ENCODE measurements at places on chromosomes 1 and 21. TPM values are rescaled to one million over a fixed set of nuclear protein-coding genes. Genes with fewer than 3 reads are reported as not detected.

DNA sequence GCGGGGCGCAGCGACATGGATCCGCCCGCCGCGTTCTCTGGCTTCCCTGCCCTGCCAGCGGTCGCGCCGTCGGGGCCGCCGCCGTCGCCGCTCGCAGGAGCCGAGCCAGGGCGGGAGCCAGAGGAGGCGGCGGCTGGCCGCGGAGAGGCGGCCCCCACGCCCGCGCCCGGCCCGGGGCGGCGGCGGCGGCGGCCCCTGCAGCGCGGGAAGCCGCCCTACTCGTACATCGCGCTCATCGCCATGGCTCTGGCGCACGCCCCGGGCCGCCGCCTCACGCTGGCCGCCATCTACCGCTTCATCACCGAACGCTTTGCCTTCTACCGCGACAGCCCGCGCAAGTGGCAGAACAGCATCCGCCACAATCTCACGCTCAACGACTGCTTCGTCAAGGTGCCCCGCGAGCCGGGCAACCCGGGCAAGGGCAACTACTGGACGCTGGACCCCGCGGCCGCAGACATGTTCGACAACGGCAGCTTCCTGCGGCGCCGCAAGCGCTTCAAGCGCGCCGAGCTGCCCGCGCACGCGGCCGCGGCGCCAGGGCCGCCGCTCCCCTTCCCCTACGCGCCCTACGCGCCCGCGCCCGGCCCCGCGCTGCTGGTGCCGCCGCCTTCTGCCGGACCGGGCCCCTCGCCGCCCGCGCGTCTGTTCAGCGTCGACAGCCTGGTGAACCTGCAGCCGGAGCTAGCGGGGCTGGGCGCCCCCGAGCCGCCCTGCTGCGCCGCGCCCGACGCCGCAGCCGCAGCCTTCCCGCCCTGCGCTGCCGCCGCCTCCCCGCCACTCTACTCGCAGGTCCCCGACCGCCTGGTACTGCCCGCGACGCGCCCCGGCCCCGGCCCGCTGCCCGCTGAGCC lies 459 bp downstream of the FOXE3 start:
- DNase-seq = peak; percentile 69
- peaks cover 56% of the 10 kb centered on the region for H3K27me3 ChIP-seq
- H3K36me3 ChIP-seq = no peaks in the 10 kb centered on the region
- H3K27ac ChIP-seq = no peak overlapping the region

GRCh38 chr21:35840197-35840799 lies 220.0 kb downstream of the SETD4 start:
- no peaks in the 10 kb centered on the region for H3K4me1 ChIP-seq
- no peak overlapping the region for H3K4me3 ChIP-seq
- no peak overlapping the region for H3K27ac ChIP-seq
- H3K27me3 ChIP-seq = no peaks in the 10 kb centered on the region

Gene HDAC1
- polyA plus RNA-seq = 226 TPM

DNA sequence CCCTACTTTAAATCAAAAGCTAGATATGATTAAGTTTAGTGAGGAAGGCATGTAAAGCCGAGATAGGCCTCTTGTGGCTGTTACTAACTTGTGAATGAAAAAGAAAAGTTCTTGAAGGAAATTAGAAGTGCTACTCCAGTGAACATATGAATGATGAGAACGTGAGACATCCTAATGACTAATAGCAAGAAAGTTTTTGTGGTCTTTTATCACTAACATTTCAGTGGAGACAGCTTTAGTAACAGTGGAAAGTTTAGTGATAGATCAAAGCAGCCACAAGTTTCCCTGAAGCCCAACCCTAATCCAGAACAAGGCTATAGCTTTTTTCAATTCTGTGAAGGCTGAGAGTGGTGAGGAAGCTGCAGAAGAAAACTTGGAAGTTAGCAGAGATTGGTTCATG lies 73.6 kb upstream of the LRRC8B start:
- H3K36me3 ChIP-seq = no peaks in the 10 kb centered on the region
- H3K27ac ChIP-seq = no peak overlapping the region
- no peak for DNase-seq
- peaks cover 2% of the 10 kb centered on the region for H3K4me1 ChIP-seq

DNA sequence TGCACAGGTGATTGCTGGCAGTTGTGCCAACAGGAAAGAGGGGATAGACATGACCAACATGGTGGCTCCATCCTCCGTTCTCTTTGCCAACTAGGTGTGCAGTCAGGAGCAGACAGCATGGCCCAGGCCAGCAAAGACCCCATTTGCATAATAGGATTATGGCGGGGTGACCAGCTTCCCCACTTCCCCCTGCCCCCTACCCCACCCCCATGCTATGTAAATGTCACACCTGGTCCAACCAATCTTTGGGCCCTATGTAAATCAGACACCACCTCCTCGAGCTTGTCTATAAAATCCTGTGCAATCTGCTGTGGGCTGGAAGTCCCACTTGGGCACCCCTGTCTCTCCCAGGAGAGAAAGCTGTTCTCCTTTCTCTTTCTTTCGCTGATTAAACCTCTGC lies 146.0 kb downstream of the SLC30A10 start:
- H3K27me3 ChIP-seq = no peaks in the 10 kb centered on the region
- no peaks in the 10 kb centered on the region for H3K4me1 ChIP-seq
- no peaks in the 10 kb centered on the region for H3K36me3 ChIP-seq
- no peak for DNase-seq

- DNase-seq = no peak
- H3K27ac ChIP-seq = no peak overlapping the region
- H3K27me3 ChIP-seq = no peaks in the 10 kb centered on the region
- no peaks in the 10 kb centered on the region for H3K36me3 ChIP-seq
Observed at GRCh38 chr1:6275826-6276782, 15.2 kb upstream of the GPR153 start.

Gene SH2D5
- polyA plus RNA-seq = 6.5 TPM

GRCh38 chr1:65398083-65398482 lies 22.4 kb upstream of the LEPR start:
- no peaks in the 10 kb centered on the region for H3K4me1 ChIP-seq
- no peaks in the 10 kb centered on the region for H3K27me3 ChIP-seq
- no peak overlapping the region for H3K27ac ChIP-seq
- no peak for DNase-seq

Gene SYCP1
- not detected for polyA plus RNA-seq

DNA sequence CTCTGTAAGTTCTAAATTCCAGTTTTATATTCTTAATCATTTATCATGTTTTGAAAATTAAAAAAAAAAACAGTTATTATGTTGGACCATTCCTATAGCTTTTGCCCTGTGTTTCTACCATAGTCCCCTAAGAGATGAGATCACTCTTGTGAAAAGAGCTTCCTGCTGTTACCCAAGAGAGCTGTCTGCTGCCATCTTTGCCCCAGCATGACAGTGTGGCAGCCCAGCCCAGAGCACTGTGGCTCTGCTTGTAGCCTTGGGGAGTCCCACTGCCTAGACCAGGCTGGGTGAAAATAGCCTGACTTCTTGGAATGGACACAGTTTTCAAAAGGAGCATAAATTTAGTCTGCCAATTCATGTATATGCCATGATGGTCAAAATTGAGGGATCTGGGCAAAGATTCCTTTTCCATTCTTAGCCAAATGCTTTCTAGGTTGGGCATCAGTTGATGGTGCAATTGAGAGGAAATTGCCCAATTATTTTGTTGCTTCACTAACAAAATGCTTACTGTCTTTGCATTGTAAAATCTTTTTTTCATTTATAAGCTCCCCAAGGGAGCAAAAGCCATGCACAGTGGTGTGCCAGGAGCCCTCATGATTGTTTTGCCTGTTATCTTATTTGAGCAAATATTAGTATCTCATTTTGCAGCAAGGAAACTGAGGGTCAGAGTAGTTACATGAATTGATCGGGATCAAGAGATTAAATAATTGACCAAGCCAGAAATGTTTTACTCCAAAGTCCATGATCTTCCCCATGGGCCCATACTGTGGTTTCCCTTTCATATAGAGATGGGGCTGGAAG lies 72.8 kb downstream of the ETS2 start:
- H3K27ac ChIP-seq = no peak overlapping the region
- no peaks in the 10 kb centered on the region for H3K36me3 ChIP-seq
- no peak overlapping the region for H3K4me3 ChIP-seq
- H3K27me3 ChIP-seq = no peaks in the 10 kb centered on the region
- H3K4me1 ChIP-seq = no peaks in the 10 kb centered on the region

DNA sequence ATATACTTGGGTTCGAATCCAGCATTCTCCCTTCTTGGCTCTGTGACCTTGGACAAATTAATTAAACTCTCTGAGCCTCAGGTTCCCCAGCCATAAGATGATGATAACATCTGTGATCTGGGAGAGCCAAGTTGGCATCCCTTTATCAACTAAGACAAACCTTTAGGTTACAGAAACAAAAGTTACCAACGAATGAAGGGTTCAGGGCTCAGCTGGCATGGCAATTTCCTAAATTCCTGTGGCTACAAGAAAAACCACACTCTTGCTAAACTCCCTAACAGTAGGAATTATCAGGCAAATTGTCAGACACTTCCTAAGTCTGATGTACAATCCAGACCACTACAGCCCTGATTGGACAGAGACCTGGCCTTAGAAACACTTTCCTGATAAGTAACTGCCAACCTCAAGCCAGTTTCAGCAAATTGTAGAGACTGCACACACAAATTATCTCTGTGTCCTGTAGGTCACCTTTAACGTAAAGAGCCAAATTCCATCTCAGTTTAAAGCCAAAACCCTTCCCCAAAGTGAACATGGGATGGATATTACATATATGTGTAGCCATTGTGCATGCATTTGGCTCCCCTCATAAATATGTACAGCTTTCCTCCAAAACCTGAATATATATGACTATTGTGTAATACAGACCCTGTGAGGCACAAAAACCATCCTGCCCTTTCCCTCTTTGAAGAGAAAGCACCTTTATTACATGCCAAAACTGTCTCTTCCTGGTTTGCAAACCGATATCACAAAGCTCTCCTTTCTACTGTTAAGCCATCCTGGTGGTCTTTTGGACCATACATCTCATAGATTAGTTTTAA lies 39.5 kb upstream of the EDARADD start:
- no peak for DNase-seq
- H3K36me3 ChIP-seq = no peaks in the 10 kb centered on the region
- H3K27ac ChIP-seq = no peak overlapping the region

Gene RIMKLA
- 0.13 TPM for polyA plus RNA-seq

Gene AIRE
- polyA plus RNA-seq = not detected

Gene SELE
- 0.10 TPM for polyA plus RNA-seq

DNA sequence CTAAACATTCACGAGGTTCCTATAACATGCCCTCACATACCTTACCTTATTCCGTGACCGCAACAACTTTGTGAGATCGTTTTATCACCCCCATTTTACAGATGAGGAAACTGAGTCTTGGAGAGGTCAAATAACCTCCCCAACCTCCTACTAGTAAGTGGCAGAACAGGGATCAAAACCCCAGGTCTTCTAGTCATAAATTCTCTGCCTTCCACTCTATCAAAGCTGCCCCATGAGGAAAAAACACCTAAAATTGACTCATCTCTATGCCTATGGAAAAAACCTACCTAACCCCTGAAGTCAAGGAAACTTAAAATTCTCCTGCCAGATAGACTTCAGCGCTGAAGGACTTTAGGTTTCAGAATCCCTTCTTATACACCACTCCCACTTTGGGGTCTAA lies 69.5 kb upstream of the ERRFI1 start:
- peaks cover 35% of the 10 kb centered on the region for H3K4me1 ChIP-seq
- no peak for DNase-seq
- peak overlapping the region; percentile 79 for H3K27ac ChIP-seq
- H3K4me3 ChIP-seq = no peak overlapping the region
- no peaks in the 10 kb centered on the region for H3K27me3 ChIP-seq

- no peak overlapping the region for H3K4me3 ChIP-seq
- H3K36me3 ChIP-seq = no peaks in the 10 kb centered on the region
- H3K27ac ChIP-seq = no peak overlapping the region
- DNase-seq = no peak
- H3K4me1 ChIP-seq = no peaks in the 10 kb centered on the region
Observed at GRCh38 chr1:3603571-3604467, 7.5 kb downstream of the MEGF6 start.

GRCh38 chr1:228370439-228370940 lies 36.1 kb downstream of the TRIM11 start:
- H3K4me1 ChIP-seq = no peaks in the 10 kb centered on the region
- H3K27ac ChIP-seq = no peak overlapping the region
- H3K36me3 ChIP-seq = no peaks in the 10 kb centered on the region
- no peak for DNase-seq

- peak; percentile 47 for DNase-seq
- H3K27ac ChIP-seq = peak overlapping the region; percentile 92
- H3K36me3 ChIP-seq = peaks cover 73% of the 10 kb centered on the region
- peaks cover 26% of the 10 kb centered on the region for H3K4me1 ChIP-seq
- H3K27me3 ChIP-seq = no peaks in the 10 kb centered on the region
- H3K4me3 ChIP-seq = no peak overlapping the region
Observed at GRCh38 chr1:110011527-110012041, 22.8 kb upstream of the STRIP1 start.

GRCh38 chr1:29962336-29962735 lies 726.0 kb downstream of the PTPRU start:
- no peaks in the 10 kb centered on the region for H3K27me3 ChIP-seq
- peaks cover 31% of the 10 kb centered on the region for H3K4me1 ChIP-seq
- no peak for DNase-seq

DNA sequence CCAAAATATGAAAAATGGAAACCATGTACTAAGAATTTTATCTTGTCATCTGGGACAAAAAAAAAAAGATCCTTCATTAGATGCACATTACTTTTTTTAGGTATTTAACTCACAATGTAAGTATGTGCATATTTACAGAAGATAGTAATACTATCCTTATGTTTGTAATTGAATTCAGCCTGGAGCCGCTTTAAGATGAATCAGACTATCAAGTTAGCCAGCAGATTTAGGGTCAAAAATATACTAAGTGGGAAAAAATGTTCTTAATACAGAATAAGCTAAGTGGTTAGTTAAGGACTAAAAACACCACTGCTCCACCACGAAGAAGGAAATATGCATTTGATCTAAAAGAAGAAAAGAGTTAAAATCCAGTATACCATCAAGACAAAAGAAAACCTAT lies 49.1 kb downstream of the DSCAM start:
- no peak for DNase-seq
- H3K27me3 ChIP-seq = no peaks in the 10 kb centered on the region

DNA sequence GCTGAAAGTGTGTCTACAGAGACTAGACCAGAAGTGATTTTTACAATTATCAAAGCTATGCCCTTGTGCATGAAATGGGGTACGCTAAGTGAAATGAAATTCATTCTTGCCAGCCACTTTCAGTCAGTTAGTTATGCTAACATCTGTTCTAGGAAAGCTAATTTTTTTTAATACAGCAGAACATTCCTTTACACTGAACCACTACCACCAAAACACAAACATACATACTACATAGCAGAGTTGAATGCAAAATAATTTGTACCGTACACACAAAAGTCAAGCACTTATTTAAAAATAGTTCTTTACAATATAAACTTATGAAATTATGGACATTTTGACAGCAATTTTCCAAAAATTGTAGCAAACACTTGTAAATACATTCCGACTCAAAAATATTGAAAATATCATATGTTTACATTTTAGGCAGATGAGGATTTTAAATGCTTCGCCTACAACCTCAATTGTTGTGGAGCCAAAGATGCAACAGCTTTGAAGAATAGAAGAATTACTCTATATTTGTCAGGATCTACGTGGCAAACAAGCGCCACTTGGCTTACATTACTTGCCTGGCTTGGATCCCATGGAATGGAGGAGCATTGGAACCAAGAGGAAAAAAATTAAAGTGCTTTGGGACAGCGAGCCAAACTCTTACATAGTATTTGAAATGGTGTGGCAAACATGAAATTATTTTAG lies 30.6 kb downstream of the WLS start:
- H3K27ac ChIP-seq = no peak overlapping the region
- H3K36me3 ChIP-seq = no peaks in the 10 kb centered on the region
- peaks cover 58% of the 10 kb centered on the region for H3K4me1 ChIP-seq
- no peaks in the 10 kb centered on the region for H3K27me3 ChIP-seq

Data from SK-N-SH (cell line).